ENCODE measurements at places on chromosomes 11 and 22.

DNA sequence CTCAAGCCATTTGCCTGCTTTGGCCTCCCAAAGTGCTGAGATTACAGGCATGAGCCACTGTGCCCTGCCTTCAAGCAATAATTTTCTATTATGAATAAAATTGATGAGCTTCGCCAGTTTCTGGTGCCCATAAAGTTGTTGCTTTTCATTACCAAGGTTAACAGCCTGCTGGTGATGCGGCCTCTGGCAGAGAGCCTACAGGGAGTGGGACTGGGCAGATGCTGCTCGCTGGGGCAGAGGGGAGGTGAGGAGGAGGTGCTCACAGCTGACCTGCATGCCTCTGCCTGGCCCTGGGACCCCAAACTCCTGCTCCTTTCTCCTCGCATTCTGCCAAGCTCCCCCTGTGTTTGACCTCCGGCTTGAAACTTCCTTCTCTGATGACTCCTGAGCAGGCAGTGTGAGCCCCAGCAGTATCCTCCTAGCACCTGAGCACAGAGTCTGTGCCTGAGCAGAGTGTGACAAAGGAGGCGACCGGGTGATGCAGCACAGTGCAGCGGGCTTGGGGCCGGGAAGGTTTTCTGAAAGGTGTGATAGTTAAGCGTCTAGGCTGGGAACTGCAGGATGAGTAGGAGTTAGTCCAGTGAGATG, 56.1 kb upstream of the B3GAT1 start:
- no peak for DNase-seq

DNA sequence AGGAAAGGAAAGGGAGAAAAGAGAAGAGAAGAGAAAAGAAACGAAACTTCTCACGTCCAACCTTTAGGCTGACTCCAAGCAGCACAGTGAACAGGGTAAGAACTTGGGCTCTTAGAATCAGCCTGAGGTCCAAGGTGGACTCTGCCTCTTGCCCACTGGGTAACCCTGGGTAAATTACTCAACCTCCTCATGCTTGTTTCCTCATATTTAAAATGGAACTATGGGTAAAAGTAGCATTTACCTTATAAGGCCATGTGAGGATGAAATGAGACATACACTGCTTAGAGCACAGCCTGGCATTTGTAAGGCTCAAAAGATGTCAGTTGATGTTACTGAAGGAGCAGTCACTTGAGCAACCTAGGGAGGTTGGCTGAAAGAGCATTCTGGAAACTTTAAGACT, 107.9 kb downstream of the C11orf58 start:
- no peak for DNase-seq

DNA sequence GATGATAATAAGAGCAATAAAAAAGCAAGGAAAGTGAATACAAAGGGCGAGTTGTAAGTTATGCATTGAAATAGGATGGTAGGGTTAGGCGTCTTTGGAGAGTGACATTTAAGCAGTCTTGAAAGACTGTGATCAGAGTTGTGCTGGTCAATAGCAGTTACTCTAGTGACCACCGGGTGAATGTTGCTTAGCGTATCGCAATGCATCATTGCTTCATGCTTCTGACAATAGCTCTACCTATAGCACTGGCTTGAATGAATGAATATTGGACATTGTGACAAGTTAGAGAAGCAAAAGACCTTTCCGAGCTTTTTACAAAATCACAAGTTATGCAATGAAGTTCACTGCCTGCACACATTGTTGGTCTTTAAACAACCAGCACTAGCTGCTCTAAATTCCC, 7.7 kb upstream of the OR8B12 start:
- no peak for DNase-seq

- DNase-seq, result peak; percentile 19
Measured at GRCh38 chr22:25729016-25729995, 12.7 kb upstream of the MYO18B start.

GRCh38 chr22:48138855-48139254, 1376.4 kb downstream of the TBC1D22A start:
- no peak for DNase-seq

DNA sequence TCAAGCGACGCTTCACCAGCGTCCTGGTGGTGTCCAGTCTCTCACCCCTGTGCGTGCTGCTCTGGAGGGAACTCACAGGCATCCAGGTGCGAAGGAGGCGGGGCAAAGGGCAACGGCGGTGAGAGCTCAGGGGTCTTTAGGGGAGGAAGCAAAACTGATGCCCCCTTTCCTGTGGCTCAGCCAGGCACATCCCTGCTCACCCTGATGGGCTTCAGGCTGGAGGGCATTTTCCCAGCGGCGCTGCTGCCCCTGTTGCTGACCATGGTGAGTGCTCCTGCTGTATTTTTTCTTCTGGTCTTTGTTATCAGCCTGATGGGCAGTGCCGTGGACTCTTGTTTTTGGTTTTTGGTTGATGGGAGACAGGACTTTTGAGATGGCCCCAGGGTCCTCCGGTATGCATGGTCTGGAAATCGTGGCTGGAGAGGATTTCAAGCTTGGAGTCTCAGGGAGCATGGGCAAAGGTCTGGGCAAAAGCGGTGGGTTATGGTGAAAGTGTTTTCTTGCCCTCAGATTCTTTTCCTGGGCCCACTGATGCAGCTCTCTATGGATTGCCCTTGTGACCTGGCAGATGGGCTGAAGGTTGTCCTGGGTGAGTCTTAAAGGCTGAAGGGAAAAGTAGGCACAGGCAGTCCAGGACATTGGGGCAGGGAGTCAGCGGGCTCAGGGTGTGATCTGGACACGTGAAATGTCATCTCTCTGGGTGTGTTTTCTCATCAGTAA, 695 bp downstream of the RCE1 start:
- peak; percentile 18 for DNase-seq

GRCh38 chr11:128693416-128693712, 508 bp upstream of the FLI1 start:
- DNase-seq, result no peak

- no peak for DNase-seq
Measured at GRCh38 chr11:83403691-83404389, 117.7 kb upstream of the CCDC90B start.

DNA sequence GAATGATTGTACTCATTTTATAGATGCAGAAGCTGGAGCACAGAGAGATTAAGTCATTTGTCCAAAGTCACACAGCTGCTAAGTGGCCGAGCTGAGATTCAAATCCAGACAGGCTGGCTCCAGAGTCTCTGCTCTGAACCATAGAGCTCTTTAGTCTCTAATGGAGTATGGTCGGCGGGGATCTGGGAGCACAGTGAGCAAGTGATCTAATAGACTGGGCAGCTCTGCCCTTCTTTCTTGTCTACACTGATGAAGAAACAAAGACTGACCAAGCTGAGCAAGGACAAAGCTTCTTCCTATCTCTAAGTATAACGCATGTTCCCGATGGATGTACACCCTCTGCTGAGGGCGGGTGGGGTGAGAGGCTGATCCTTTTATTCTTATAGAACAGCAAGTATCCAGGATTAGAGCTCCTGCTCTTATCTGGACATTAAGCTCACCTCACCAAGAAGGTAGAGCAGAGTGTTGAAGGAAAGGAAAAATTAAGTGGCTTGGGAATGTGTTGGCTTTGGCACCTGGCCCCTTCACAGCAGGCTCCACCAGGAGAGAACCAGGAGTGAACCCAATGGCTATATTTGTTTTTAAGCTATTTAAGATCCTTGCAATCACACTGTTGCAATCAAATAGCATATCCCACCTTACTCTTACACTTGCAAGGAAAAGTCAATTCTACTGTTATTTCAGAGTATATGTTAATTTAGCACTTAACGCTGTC, 68.7 kb downstream of the ETS1 start:
- no peak for DNase-seq

- DNase-seq, result no peak
Measured at GRCh38 chr11:26947904-26948639, 45.8 kb upstream of the FIBIN start.

- DNase-seq, result peak; percentile 27
Measured at GRCh38 chr11:66652651-66653050, 14.1 kb downstream of the RBM4 start.

DNA sequence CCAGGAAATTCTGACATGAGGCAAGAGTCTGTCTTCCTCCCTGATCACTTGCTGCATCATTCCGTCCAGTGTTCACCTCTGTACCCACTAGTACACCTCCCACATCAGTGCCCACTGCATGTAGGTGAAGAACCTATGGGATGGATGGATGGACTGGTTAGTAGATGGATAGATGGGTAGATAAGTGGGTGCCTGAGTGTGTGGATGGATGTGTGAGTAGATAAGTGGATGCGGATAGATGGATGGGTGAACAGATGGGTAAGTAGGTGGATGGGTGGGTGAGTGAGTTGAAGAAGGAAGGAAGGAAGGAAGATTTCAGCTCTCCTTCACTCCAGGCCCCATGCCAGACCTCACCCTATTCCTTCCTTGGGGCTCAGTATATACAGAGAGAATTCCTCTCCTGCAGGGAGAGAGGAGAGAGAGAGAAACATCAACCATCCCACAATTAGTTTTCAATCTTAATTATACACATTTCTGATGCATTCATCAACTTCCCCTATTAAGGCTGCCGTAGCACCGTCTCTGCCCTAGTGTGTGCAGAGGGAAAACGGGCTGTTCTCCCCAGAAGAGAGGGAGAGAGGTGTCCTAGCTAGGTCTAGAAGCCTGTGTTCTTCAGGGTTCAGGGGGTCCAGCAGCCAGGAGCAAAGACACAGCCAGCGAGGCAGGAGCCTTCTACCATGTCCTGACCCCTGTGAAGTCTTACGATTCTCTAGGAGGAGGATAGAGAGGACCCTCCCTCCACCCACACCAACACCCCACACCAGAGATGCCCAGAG, 125.3 kb downstream of the BUD13 start:
- DNase-seq, result no peak

DNA sequence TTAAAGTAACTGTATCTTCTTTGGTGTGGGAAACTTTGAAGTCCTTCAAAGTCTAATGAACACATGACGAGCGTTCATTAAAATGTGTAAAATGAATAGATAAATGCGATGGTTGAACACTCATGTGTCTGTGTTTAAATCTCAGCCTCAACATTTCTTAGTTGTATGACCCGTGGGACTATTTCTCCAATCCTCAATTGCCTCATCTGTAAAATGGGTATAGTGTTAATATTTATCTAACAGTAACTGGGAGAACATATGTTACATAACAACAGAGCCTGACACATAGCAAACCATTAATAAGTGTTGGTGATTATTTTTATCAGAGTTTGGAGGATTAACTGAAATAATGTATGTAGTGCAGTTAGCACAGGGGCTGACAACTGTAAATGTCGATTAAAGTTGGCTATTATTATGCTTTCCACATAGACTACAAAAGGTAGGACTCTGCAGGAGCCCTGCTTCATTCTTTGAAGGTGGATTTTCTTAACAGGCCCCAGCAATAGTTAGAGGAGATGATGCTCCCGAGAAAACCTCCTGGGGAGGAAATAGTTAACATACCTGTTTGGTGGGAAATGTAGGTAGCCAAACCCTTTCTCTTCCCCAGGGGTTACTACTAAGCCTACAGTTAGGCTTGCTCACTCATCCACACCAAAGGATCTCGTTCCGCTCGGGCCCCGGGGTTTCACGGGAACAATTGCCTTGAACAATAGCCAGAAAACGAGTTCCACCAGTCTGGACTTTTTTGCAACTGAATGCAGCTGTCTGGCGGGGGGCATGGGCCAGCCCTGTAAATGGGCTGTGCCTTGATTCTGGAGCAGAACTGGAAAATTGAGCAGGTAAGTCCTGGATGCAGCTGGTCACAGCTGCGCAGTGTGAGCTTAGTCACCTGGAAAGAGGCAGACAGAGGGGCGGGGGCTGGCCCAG, 133.4 kb downstream of the DBX1 start:
- no peak for DNase-seq

- no peak for DNase-seq
Measured at GRCh38 chr22:39245130-39246039, 603 bp upstream of the PDGFB start.

- no peak for DNase-seq
Measured at GRCh38 chr11:26677566-26677965, 44.3 kb downstream of the SLC5A12 start.

DNA sequence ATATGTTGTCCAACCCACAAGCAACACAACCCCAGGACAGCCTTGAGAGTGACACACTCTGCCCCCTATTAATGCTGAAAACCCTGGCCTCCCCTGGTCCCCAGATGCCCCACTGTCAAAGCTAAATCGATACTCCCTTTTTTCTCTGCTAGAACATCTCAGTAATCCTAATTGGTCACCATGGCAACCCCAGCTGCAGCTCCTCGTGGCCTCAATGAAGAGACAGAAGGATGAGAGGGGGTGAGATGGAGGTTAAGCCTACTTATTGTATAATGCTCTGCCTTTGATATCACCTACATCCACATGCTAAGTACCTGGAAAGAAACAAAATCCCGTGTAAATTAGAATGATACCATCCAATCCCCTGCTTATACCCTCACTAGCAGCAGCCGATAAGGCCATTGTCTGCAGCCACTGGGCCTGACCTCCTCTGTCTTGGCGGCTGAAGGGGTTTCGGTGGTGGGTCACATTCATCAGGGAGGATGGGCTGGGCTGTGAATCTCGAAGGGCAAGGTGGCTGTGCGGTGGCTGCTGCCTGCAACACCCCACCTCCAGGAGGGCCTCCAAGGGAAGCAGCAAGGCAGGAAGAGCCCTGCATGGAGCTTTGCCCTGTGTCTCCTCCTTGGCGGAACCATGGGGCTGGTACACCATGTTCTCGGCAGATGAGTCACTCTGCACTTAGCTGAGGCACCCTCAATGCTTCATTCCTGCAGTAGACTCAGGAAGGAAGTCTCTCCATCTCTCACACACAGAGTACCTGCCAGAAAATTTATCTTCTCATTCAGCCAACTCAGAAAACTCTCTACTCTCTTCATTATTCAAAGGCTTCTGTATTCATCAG, 399.5 kb downstream of the BUD13 start:
- no peak for DNase-seq

- no peak for DNase-seq
Measured at GRCh38 chr22:19207401-19207808, 28.9 kb upstream of the SLC25A1 start.

DNA sequence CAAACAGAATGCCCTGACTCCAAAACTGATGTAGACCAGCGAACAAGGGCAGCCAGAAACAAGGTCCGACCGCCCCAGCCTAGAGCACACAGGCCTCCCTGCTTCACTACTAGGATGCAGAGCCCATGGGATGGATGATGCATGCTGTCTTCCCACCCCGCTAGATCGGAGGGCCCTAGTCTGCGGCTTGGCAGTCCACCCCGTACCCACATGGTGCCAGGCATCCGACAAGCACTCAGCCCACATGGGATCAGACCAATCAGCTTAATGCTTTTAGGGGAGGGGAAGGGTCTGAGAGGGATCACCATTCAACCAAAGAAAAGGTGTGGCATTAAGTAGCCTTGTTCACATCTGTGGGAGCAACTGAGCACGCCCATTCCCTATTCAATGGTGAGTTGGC, 30.6 kb downstream of the PISD start:
- no peak for DNase-seq

DNA sequence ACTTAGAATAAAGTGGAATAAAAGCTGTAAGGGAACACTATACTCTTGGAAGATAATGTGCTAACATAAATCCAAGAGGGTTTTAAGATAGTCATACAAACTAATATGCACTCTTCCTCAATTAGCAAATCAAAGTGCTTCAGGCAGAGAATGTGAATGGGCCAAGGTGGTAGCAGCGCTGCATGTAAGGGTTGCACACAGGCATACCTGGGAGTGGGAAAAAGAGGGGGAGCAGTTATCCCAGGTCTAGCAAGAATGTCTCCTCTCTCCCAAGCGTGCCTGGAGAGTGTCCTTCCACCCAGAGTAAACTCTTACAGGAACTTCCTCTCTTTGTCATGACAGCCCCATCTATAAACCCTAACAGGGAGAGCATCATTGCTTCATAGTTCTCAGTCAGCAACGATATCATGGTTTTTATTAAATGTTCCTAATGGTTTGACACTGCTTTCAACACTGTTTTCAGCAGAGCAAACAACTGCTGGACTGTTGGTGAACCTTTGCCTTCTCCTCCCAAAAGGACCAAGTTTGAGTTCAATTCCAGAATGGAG, 61.6 kb downstream of the SYTL2 start:
- no peak for DNase-seq

- no peak for DNase-seq
Measured at GRCh38 chr11:45664376-45665205, 831 bp downstream of the CHST1 start.
